ENCODE measurements at places on chromosomes 3 and 15. TPM values are rescaled to one million over a fixed set of nuclear protein-coding genes. Genes with fewer than 3 reads are reported as not detected.

Gene SCN11A
- total RNA-seq, result not detected

DNA sequence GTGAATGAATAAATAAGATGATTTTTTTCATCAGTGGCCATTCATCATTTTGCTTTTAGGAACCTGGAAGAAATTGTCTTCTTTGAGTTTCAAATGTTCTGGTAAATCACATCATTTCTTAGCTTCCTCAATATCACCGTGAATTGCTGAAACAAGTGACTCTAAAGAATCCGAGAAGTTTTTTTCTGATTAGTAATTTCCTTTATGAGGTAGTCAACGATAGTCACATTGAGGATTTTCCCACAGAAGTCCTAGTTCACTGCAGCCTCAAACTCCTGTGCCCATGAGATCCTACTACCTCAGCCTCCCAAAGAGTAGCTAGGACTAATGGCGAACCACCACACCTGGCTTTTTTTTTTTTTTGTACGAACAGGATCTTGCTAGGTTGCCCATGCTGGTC is 3.6 kb upstream of the TMPRSS7 start:
- H3K27me3 ChIP-seq, result no peaks in the 10 kb centered on the region
- H3K36me3 ChIP-seq, result no peaks in the 10 kb centered on the region
- no peaks in the 10 kb centered on the region for H3K4me1 ChIP-seq
- DNase-seq, result no peak
- no peak overlapping the region for H3K4me3 ChIP-seq
- no peak overlapping the region for H3K27ac ChIP-seq

DNA sequence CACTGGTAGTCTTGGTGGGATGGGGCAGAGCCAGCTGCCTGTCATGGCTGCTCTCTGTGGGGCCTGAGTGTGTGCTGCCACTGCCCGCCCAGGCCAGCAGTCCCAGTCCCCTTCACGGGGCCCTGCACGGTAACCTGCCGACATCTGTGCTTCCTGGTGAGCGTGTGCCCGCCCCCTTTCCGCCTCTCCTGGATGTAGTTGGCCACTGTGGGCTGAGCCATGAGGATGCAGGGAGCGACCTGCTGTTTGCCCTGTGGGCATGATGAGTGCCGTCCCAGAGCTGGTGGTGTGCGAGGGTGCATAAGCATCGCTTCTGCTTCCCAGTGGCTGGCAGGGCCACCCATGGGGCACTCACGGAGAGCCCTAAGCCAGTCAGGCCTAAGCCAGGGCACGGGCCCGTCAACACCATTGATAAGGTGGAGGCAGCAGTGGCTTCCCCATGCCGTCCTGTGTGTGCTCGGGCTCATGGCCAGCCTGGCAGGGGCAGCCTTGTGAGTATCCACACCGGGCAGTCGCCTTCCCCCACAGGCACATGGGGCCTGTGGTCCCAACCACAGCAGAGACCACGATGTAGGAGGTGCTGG is 14.6 kb downstream of the PLXNA1 start:
- H3K4me3 ChIP-seq, result no peak overlapping the region
- peak overlapping the region; percentile 94 for H3K27ac ChIP-seq
- peaks cover 98% of the 10 kb centered on the region for H3K4me1 ChIP-seq
- H3K27me3 ChIP-seq, result no peaks in the 10 kb centered on the region
- H3K36me3 ChIP-seq, result no peaks in the 10 kb centered on the region

DNA sequence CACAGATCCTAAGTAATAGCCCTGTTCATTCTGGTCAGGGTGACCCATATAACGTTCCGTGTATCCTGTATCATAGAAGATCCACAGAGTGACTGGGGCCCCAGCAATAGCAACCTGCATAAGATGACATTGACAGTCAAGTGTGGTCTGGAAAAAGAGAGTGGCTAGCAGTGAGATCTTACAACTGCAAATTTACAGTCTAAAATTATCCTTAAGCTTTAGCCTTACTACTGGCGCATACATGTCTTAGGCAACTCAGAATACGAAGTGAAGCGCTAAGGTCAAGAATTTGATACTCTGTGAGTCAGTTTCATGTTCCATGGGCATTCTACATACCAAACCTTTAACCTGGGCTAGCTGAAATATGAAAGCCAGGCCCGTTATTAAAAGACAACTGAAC is 29.2 kb upstream of the IGDCC4 start:
- no peaks in the 10 kb centered on the region for H3K27me3 ChIP-seq
- H3K4me3 ChIP-seq, result no peak overlapping the region
- H3K27ac ChIP-seq, result no peak overlapping the region
- no peaks in the 10 kb centered on the region for H3K4me1 ChIP-seq
- no peak for DNase-seq

DNA sequence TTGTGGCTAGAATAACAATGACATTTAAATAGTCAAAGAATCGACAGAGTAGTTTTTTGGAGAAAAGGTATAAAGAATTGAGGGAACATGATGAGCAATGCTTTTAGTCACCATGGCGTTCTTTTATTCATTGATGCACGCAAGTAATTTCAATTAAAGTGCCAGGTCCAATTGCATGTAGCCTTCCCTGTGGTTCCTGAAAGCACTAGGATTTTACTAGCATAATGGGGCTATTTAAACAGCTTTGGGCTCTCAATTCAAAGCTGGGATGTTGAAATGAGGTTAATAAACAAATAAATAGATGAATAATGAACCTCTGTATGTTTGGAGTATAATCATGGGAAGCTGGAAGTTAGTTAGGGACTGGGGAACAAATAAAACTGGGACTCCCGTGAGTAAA is 121.2 kb upstream of the GAP43 start:
- H3K4me1 ChIP-seq, result no peaks in the 10 kb centered on the region
- no peaks in the 10 kb centered on the region for H3K36me3 ChIP-seq
- H3K27ac ChIP-seq, result no peak overlapping the region

DNA sequence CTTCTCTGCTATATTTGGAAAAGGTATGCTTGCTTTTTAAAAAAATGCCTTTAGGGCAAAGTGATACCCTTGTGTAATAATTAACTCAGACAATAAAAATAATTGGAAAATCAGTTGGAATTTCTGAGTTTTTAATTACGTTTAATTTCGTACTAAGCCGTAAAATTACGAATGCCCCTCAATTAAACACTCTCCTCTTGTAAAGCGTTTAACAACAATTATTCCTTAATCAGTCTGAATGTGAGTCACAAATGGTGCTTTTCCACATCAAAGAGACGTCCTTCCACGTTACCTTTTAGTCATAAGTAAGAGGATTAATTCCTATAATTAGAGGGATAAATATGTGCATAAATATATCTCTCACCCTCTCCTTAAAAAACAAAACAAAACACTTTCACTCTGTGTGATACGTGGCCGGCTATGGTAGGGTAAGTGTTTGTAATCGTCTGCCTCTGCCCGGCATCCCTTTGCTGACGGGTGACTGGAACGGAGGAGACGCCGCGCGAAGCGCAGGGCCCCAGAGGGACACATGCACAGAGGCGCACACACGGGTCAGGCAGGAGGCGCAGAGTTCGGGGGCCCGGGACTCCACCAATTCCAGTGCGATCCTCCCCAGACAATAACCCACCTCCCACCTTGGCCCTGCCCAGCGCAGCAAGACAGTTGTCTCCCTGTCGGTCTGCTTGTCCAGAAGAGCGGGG is 9.7 kb upstream of the MEIS2 start:
- no peaks in the 10 kb centered on the region for H3K36me3 ChIP-seq
- no peak for DNase-seq

Gene SIN3A
- total RNA-seq, result 34.0 TPM

DNA sequence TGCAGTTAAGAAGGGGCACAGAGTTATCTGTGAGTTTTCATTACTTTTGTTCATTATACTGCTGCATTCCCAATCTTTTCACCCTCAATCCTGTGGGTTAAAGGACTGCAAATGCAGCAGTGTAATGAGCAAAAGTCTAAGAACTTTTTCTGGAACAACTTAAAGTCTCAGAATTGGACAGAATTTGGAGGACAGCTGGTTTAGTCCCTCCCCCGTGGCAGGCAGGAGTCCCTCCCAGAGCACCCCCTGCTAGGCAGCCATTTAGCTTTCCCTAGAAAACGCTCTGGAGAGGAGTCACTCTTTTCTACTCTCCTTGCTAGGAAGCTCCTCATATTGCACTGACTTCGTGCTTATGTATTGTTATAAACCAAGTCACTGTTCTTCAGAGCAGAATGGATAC is 156.3 kb upstream of the UBE2E1 start:
- H3K27ac ChIP-seq, result no peak overlapping the region
- H3K36me3 ChIP-seq, result no peaks in the 10 kb centered on the region
- no peak for DNase-seq

DNA sequence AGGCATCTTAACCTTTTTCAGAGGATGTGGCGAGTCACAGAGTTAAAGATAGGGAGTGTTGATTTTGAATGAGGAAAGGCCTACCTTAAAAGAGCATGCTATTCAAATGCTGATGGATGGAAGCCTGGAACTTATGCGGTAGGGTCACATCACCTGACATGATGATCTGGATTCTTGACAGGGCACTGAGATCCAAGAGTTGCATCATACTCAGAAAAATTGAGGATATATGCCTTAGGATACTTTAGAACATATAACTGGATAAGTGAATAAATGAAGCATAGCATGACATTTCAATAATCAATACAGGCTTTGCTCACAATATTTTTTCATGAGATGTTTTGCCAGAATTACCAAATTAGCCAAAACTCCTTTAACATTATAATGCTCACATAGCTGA is 20.1 kb upstream of the SECISBP2L start:
- no peaks in the 10 kb centered on the region for H3K27me3 ChIP-seq
- no peaks in the 10 kb centered on the region for H3K4me1 ChIP-seq
- no peak for DNase-seq
- H3K36me3 ChIP-seq, result no peaks in the 10 kb centered on the region

Gene NUSAP1
- 5.7 TPM for total RNA-seq

Gene BFSP2
- total RNA-seq, result not detected

DNA sequence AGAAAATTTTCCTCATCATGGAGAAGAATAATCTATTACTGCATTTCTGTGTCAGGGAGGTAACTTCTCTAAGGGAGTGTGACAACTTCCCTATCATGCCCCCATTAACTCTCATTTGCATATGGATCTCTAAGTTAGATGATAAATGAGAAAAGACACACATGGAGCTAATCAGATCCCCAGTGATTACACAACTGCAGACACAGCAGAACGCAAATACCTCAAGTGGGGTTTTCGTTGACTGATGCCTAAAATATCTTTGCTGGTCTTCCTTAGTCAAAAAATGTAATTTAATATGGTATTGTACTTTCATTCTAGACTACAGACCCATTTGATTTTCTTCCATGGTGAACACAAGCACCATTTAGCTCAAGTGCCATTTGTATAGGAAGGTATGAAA is 630.5 kb downstream of the TBL1XR1 start:
- no peak overlapping the region for H3K4me3 ChIP-seq
- H3K27me3 ChIP-seq, result no peaks in the 10 kb centered on the region
- no peaks in the 10 kb centered on the region for H3K36me3 ChIP-seq

DNA sequence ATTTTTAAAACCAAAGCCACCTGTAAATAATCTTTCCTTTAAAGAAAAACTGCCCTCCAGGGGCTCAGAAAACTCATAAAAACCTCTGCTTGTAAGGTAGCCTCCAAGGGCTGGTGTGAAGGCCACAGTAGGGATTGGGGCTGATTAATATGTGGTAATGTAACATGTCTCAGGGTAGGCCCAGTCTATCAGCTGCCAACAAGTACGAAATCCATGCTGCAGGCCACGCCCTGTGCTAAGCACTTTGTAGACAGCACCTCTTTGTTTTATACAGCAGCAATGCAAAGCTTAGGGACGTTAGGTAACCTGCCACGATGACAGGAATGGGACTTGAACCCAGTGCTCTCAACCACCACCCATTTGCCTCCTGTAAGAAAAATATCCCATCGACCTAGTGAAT is 65.6 kb upstream of the PRICKLE2 start:
- no peak for DNase-seq
- H3K27me3 ChIP-seq, result no peaks in the 10 kb centered on the region
- no peak overlapping the region for H3K27ac ChIP-seq
- H3K4me1 ChIP-seq, result peaks cover 7% of the 10 kb centered on the region

Gene KCNMB3
- 7.7 TPM for total RNA-seq

- no peak for DNase-seq
- H3K4me1 ChIP-seq, result no peaks in the 10 kb centered on the region
- H3K36me3 ChIP-seq, result no peaks in the 10 kb centered on the region
- H3K27ac ChIP-seq, result no peak overlapping the region
- no peak overlapping the region for H3K4me3 ChIP-seq
Measured at GRCh38 chr3:139586420-139587017, 47.0 kb upstream of the RBP1 start.

Gene SPTBN5
- total RNA-seq, result 1.3 TPM

Gene SUSD5
- 259 TPM for total RNA-seq

All from thoracic aorta (tissue), 2 donors.